ENCODE measurements at places on chromosomes 5 and 9. TPM values are rescaled to one million over a fixed set of nuclear protein-coding genes. Genes with fewer than 3 reads are reported as not detected.

Gene ZDHHC11B
- total RNA-seq = 1.5 TPM

Gene ZCCHC7
- total RNA-seq = 12.4 TPM

Gene PRUNE2
- not detected for total RNA-seq

Gene PLAC8L1
- not detected for total RNA-seq

Gene ISL1
- total RNA-seq = not detected

Gene CER1
- not detected for total RNA-seq

Gene EMB
- 6.4 TPM for total RNA-seq

Gene GOLGA1
- total RNA-seq = 10.5 TPM

Gene ZNF658
- 2.0 TPM for total RNA-seq

Gene LRRC19
- total RNA-seq = not detected

Gene CFAP157
- total RNA-seq = not detected

Gene CLTA
- 328 TPM for total RNA-seq

Gene FOXD4L5
- total RNA-seq = not detected

Measured in A549 treated with Mapracorat at 1 μM for 4 hours (cell line).